ENCODE measurements at places on chromosomes 12 and 14.
A peak's percentile ranks its signal among the peaks of the same experiment; 100 is the strongest.

DNA sequence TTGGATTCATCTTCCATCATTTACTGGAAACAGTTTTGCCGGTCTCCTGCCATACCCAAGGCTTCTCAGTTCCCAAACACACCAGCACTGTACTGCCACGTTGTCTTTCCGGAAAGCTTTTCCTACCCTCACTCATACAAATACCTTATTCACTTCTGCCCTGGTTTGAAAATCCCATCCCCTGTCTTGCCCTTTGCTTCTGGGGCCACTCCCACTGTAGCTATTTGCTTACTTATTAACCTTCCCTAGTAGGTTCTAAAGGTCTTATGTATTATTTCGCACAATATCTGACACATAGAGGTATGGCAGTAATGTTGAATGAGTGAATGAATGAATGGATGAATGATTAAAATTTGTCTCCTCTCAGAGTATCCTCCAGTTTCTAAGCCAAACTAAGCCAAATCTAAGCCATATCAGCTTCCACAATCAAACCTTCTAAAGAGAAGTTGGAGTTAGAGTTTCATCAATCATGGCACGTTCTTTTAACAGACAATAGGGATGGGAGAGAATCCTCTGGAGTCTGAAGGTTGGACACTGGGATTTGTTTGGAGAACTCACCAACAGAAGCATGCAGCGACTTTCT, 18.6 kb downstream of the TSPAN8 start:
- DNase-seq, result no peak

DNA sequence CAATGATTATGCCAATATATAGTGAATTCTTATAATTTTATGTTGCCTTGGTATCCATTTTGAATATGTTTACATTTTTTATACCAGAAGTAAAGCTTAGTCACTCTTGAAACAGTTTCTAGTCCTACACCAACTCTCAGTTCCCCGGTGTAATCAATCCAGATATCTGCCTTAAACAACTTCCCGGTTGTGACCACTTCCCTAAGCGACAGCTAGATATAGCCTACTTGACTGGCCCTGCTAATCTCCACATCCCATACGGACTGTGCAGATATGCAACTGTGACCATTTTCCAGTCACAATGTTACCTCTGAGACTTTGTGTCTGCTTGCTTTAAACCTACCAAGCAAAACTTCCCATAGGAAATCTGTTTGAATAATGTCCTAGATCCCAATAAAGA, 1551.5 kb upstream of the SEL1L start:
- no peak for DNase-seq

GRCh38 chr14:94914191-94914590, 144.3 kb upstream of the GSC start:
- DNase-seq, result no peak

- DNase-seq, result no peak
Observed at GRCh38 chr14:69008421-69008884, 29.4 kb upstream of the ACTN1 start.

GRCh38 chr14:24613241-24613640, 3.8 kb upstream of the GZMH start:
- DNase-seq, result no peak

DNA sequence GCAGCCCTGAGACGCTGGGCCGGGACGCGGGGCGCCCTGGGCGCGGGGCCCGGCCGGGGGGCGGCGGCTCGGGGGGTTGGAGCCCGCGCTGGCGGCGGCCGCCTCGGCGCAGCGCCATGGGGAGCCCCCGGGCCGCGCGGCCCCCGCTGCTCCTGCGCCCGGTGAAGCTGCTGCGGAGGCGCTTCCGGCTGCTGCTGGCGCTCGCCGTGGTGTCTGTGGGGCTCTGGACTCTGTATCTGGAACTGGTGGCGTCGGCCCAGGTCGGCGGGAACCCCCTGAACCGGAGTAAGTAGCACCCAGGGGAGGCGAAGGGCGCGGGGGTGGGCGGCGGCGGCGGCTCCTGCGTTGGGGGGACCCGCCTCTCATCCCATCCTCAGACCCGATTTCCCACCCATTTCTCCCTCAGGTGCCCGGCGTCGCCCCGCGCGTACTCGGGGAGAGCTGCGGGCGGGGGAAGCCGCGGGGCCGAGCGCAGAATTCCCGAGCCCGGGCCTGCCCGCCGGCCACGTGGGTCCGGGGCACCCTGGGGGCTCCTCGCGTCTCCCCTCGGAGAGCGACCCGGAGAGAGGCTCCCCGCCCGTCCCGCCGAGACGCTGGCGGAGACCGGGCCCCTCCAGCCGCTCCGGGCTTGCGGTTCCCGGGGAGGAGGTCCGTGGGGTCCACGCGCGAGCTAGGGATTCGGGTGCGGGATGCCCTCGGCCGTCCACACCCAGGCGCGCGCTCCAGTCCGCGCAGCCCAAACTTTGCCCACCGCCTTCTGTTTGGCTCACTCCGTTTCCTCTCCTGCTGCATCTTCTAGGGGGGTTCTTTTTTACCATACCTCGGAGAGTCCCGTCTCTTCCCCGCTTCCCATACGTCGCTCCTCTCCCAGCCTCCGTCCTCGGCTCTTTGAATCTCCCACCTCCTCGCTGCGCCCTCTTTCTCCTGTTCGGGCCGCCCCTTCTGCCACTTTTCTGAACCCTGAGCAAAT, 807 bp downstream of the B4GALNT3 start:
- peak; percentile 70 for DNase-seq

GRCh38 chr14:41403360-41403759, 203.3 kb upstream of the LRFN5 start:
- DNase-seq, result no peak

GRCh38 chr14:85731186-85731585, 201.2 kb downstream of the FLRT2 start:
- DNase-seq, result no peak

DNA sequence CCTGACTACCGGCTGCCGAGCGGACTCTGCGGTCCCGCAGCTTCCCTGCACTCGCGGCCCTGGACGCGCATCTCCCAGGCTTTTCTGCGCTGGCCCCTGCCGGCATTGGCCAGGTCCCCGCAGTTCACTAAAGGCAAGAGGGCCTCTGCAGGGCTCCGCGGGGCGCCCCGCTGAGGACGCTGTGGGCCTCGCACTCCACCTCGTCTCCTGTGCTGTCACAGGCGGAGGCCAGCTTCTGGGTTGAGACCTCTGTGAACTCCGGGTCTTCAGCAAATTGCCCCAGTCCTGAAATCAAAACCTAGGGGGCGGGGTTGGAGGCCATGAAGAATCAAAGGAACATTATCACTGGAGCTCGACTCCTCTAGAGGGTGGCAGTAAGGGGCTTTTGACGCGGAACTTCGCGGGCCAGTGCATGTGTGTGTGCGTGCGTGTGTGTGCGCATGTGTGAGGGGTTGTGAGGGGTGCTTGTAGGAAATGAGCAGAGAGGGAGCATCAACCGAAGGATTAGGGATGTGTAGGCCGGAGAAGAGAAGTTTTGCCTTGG, 68.5 kb upstream of the CAPRIN2 start:
- DNase-seq, result peak; percentile 83

GRCh38 chr14:23042162-23042965, at the start of gene PSMB11:
Gene PSMB11, plus strand, starts transcription at chr14:23042212. Its CDS starts 14 bp downstream, at chr14:23042226.
- DNase-seq, result no peak

DNA sequence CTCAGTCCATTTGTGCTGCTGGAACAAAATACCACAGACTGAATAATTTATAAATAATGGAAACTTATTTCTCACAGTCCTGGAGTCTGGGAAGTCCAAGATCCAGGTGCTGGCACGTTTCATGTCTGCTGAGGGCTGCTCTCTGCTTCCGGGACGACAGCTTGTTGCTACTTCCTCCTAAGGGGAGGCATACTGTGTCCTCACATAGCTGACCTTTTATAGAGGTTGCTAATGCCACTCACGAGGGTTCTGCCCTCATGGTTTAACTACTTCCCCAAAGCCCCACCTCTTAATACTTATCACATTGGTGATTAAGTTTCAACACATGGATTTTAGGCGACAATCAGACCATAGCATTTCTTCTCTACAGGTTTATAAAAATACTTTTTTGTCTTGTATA, 411.1 kb downstream of the NRXN3 start:
- DNase-seq, result no peak

DNA sequence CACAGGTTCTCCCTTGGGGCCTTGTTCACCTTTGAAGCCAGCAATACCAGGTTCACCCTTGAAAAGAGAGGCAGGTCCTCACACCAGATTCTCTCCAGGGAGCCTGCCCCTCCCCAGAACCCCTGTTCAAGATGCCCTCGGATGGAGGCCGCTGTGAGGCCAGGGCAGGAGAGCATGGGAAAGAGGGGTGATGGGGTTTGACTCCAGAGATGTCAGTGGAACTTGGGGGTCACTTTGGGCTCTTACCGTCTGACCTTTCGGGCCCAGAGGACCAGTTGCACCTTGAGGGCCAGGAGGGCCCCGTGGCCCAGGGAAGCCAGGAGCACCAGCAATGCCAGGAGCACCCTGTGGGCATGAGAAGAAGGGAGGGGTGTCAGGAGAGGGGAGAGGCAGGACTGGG, 17.4 kb downstream of the COL2A1 start:
- no peak for DNase-seq

DNA sequence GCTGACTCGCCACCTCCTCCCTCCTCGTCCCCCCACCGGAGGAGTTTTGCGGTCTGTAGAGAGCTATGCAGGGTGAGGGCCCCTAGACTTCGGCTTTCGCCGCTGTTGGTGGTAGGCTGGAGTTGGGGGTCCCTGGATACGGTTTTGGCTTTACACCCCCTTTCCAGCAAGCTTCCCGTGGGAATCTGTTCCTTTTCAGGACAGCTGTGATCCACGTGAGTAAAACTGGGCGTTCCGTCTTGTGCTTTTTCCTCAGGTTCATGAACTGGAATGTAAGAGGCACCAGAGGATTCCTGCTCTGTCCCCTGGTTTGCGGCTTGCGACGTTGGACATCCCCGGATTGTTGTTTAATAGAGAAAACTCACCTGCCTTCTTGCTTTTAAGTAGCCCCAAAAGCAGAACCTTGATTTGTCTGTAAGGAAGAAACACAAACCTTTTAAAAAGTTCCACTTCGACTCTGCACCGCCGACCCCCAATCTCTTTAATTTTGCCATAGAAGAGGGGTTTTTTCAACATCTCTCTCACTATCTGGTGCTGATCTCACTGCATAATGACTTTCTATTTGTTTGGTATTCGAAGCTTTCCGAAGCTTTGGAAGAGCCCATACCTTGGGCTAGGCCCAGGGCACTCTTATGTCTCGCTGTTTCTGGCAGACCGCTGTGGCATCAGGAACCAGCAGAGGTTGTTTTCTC, 490 bp downstream of the PRORP start:
- no peak for DNase-seq

GRCh38 chr14:91858536-91859275, 8.6 kb downstream of the TC2N start:
- no peak for DNase-seq

DNA sequence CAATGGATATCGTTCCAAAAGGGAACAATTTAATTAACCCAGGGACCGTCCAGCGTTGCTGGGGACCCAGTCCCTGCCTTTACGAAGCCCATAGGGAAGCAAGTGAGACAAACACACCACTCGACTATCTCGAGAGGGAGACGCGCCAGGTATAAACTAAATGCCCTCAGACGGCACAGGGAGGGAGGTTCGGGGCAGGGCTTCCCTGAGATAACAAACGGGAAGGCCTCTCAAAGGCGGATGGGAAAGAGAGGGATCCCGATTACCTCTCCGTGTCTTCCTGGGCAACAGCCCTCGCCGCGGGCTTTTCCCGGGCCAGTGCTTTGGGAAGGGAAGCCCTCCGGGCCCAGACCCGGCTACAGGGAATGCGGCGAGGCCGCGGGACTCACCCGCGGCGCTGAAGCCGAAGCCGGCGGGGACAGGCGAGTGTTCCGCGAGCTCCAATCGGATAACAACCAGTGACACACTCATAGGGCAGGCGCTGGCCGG, 390 bp downstream of the BRAP start:
- no peak for DNase-seq

- no peak for DNase-seq
Observed at GRCh38 chr12:130642856-130643255, 73.2 kb downstream of the RIMBP2 start.

- DNase-seq, result no peak
Observed at GRCh38 chr14:32013083-32013482, 64.0 kb upstream of the ARHGAP5 start.

- DNase-seq, result no peak
Observed at GRCh38 chr12:29778531-29778930, 5.2 kb downstream of the TMTC1 start.

GRCh38 chr14:101151927-101152305, 248.4 kb upstream of the RTL1 start:
- DNase-seq, result no peak

GRCh38 chr14:36241183-36241582, 64.7 kb upstream of the PTCSC3 start:
- DNase-seq, result no peak

DNA sequence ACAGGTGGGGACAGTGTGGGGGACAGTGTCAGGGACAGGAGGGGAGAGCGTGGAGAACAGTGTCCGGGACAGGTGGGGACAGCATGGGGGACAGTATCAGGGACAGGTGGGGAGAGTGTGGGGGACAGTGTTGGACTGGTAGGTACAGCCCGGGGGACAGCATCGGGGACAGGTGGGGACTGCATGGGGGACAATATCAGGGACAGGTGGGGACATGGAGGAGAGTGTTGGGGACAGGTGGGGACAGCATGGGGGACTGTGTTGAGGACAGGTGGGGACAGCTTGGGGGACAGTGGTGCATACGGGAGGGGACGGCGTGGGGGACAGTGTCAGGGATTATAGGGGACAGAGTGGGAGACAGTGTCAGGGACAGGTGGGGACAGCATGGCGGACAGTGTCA, 212.3 kb downstream of the TMEM121 start:
- no peak for DNase-seq

DNA sequence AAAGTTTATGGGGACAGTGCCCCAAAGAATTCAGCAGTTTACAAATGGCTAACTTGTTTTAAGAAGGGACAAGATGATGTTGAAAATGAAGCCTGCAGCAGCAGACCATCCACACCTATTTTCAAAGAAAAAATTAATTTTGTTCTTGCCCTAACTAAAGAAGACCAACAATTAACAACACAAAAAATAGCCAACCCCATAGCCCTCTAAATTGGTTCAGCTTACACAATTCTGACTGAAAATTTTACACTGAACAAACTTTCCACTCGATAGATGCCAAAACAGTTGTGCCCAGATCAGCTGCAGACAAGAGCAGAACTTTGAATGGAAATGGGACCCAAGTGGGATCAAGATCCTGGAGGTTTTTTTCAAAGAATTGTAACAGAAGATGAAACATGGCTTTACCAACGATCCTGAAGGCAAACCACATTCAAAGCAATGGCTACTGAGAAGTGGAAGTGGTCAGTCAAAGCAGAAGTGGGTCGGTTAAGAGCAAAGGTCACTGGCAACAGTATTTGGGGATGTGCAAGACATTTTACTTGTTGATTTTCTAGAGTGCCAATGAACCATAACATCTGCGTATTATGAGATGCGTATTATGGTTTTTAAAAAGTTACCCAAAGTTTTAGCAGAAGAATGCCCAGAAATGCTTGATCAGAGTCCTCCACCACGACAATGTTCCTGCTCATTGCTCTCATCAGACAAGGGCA, 30.0 kb downstream of the SLC39A9 start:
- DNase-seq, result no peak

GRCh38 chr14:54681811-54682261, 114.9 kb downstream of the SAMD4A start:
- DNase-seq, result no peak

- no peak for DNase-seq
Observed at GRCh38 chr14:75120541-75121291, 6.1 kb downstream of the NEK9 start.
